HT1080 (cell line): ENCODE measurements at places on chromosomes 4 and X. TPM values are rescaled to one million over a fixed set of nuclear protein-coding genes. Genes with fewer than 3 reads are reported as not detected.
A peak's percentile ranks its signal among the peaks of the same experiment; 100 is the strongest.

- no peak for DNase-seq
Observed at GRCh38 chrX:103376979-103377324, 614 bp downstream of the BEX3 start.

DNA sequence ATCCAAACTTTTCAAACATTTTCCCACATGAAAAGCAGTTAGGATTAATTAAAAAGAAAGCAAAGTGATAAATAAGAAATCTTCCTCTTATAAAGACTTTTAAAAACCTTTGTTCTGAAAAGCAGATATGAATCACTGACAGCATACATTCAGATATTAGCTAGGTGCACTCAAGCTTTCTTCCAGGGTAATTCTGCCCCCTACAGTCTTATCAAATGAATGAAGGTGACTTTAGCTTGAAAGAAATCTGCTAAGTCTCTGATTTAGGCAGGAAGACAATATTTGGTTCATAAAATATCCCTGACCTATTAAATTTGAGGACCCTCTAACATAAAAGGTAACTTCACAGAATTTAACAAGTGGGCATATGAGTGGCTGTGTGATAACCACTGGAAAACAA is 209.1 kb upstream of the FAM47A start:
- no peak for DNase-seq

DNA sequence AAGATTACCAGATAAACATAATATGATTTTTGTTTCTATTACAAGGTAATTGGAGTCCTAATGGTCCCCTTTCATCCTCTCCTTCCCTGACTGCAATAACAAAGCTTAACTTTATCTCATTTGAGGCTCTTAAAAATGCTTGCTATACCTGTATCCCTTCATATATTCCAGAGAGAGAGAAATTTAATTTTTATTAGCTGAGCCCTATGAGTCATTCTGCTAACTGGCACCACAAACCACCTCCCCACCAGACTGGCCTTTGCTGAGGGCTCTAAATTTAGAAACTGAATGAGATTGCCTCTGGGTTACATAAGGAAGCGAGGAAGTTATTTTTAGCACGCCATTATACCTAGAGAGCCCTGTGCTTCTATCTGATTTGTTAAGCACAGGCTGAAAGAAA is 27.4 kb downstream of the CBLL2 start:
- peak; percentile 65 for DNase-seq

DNA sequence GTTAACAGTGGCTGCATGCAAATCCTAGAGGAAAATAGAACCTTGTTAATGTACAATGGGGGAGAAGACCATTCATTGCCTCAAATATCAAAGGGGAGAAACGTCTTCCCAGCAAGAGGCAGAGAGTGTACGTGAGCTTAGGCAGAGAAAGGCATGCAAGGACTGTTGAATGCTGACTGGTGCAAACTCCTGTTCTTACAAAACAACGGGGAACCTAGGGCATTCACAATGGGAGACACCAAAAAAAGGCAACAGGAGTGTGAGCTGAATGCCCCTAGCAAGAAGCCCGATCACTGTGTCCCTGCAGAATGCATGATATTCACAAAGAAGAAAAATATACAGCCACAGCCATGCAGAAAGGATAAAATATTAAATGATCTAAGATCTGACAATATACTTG is 184.9 kb downstream of the NSUN7 start:
- no peak for DNase-seq

DNA sequence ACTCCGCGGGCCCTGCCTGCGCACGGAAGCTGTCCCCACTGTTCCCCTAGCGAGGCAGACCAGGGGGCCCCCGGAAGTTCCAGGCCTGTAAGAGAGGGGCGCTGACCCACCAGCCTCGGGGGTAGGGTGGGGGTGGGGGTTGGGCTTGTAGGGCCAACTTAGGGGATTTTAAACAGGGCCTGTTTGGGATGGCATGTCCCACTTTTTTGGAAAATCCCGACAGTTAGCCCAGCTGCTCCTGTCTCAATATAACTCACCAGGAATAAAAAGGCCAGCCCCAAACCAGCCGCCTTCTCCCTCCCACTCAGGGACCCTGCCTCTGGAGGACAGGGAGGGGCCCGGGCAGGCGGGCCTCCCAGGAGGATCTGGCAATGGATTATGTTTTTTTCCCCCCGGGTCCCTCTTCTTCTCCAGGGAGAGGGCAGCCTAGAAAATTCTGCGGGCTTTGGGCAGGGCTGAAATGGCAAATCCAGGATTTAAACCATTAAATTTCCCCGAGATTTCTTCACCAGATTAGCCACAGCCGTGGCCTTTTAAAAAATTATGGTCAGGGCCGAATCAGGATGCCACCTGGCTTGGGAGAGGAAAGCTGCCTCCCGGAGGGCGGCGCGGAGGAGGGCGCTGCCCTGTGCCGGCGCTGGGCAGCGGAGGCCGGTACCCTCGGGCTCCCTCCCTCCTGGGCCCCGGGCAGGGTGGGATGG is 957 bp downstream of the PPP2R2C start:
- DNase-seq, result no peak

GRCh38 chr4:16124232-16124631 is 40.4 kb upstream of the PROM1 start:
- no peak for DNase-seq

DNA sequence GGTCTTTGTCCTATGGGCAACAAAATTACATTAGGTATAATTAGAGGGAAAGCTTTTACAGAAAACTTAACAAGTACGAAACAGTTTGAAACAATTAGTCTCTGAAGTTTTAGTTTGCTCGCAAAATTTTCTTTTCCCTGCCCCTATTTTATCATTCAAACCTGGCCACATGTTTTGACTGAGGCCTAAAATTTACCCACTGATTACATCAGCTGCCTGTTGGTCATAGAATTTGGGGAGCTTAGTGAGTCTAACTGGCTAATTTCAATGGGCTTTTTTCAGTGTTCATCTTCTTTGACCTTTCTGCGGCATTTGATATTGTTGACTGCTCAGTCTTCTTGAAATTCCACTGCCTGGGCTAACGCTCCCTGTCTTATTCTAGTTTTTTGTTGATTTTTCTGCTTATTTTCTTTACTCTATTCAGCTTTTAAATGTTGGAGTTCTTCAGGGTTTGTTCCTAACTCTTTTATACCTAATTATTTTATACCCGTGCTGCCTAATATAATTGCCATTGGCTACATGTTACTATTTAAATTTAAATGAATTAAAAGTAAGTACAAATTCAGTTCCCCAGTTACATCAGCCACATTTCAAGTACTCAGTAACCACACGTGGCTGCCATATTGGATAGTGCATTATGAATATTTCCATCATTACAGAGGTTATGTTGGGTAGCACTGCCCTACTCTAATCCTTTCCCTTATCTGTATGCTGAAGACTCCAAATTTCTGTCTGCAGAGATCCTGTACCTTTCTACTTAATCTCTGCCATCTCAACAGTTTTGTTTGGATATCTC is 87.5 kb downstream of the SNX25 start:
- DNase-seq, result no peak

- DNase-seq, result peak; percentile 58
Observed at GRCh38 chrX:97563531-97564133, 679.9 kb downstream of the RPA4 start.

- DNase-seq, result no peak
Observed at GRCh38 chrX:154466907-154467306, 8.8 kb downstream of the PLXNA3 start.

DNA sequence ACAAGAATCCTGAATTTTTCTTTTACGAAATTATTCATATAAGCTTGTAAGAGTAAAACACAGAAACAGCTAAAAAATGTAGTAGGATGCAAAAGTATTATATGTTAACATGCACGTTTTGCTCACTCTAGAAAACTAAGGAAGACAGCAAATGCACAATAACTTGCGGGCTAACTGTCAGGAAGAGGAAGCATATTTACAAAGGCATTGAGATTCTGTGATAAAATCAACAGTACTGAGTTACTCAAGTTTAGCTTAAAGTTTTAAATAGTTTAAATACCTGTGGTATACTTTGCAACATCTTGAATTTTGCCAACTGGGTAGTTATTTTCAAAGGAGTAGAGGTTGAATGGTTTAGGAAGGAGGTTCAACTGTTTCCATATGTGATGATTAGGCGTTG is 37.0 kb downstream of the SH2D1A start:
- DNase-seq, result no peak

GRCh38 chr4:139913995-139914598 is 239.9 kb downstream of the MAML3 start:
- DNase-seq, result no peak

DNA sequence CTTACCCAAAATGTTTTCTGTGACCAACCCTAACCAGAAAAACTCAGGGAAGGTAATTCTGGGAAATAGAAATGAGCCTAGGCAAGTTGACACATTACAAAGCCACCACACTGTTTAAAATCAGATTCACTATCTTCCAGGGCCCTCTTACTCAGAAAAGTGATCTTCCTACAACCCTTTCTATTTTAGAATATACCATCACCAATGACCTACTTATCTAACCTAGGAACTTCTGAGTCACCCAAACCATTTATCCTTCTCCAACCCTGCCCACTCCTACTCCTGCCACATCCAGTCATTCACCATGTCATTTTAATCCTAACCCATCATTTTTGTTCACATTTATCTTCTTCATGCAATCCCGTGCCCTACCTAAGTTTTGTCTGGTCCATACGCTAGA is 89.9 kb downstream of the FTHL17 start:
- DNase-seq, result no peak

DNA sequence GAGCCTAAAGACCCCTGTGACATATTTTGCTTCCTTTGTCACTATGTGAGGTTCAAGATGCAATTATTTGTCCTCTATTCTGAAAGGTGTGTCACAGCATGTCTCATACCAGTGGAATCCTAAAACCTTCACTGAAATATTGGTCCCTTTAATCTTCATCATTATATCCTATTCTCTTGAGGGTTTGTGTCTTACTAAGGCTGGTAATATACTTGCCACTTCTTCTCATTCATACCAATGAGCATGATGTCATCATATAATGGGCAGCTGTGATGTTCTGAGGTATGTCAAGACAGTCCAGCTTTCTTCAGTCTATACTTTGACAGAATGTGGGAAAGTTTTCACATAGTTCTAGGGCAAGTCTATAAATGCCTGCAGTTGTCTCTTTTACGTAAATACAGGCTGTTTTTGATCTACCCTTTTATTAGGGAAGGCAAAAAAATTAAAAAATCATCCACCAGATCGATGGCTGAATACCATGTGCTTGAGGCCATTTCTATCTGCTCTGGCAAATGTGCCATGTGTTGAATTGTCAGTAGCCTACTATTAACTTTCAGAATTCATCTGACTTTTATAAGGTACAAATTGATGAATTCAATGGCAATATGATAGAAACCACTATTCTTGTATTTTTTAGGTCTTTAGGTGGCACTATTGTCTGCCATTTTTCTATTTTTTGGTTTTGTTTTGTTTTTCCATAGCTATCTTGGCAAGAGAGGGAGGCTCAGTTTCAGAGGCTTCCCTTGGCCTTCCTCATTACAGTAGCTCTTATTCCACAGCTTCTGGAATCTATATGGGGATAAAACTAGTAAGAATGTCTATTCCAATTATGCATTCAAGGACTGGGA is 209.0 kb downstream of the PPARGC1A start:
- peak; percentile 64 for DNase-seq

Gene PLXNB3
- total RNA-seq, result 2.3 and 4.5 TPM in 2 replicates

Gene CTAG1B
- total RNA-seq, result 11.9 and 128 TPM in 2 replicates

GRCh38 chrX:38216642-38217041 is 4.0 kb downstream of the SRPX start:
- no peak for DNase-seq

Gene HSPA4L
- total RNA-seq, result 6.6 and 8.8 TPM in 2 replicates

GRCh38 chr4:158722291-158722916 is 792 bp downstream of the PPID start:
- DNase-seq, result peak; percentile 37

Gene HPF1
- 30.9 and 31.7 TPM in 2 replicates for total RNA-seq

Gene CCSER1
- 0.16 TPM in 1 of 2 replicates, not detected in the other for total RNA-seq

Gene RBM46
- total RNA-seq, result not detected in 2 replicates

- DNase-seq, result peak; percentile 85
Observed at GRCh38 chr4:182126096-182126495, 117.1 kb upstream of the TENM3 start.

- no peak for DNase-seq
Observed at GRCh38 chr4:40856840-40857362, 107.1 kb downstream of the NSUN7 start.

Gene BMP2K
- 25.3 and 35.6 TPM in 2 replicates for total RNA-seq

DNA sequence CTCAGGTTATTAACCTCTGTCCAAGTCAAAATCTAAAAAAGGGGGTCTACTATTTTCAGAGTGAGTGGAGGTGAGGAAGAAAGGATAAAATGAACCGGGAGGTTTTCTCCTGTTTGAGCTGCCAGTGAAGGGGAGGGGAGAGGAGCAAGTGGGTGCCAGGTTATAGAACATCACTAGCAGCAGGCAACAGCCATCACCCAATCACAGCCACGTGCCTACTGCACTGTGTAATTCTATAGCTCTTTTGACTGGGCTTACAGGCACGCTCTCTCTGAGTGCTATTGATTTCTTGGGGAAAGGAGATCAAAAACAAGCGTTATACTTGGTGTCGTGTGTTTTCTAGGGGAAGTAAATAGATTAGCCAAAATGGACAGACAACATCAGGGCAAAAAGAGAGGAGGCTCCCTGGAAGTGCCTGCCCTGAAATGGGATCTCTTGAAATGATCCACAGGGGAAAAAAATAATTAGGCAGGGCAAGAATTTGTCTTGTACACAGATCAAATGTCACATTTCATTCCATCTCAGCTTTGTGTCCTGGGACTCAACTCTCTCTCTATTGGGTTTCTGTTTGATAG is 300.5 kb upstream of the LCORL start:
- no peak for DNase-seq

- DNase-seq, result no peak
Observed at GRCh38 chrX:77223046-77223445, 224.1 kb upstream of the FGF16 start.
